NCI-H446 treated with DMSO at 0.1 percent for 48 hours (cell line): ENCODE measurements at places on chromosomes 3 and 15.
A peak's percentile ranks its signal among the peaks of the same experiment; 100 is the strongest.

DNA sequence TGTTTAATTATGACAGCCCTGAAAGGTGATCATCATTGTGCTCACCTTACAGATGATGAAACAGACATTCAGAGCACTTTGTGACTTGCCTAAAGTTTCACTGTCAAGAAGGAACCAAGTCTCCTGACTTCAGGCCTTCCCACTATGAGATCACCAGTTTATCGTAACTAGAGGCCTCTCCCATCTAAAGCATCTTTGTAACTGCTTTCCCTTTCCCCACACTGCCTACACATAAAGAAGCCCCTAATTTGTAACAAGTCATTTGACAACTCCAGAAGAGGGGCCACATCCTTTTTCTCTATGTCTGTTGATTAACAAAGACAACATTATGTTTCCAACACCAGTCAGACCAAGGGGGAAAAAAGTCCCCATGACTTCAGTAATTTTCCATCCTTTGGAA lies 1.1 kb downstream of the KLHL6 start:
- no peak for DNase-seq

GRCh38 chr3:142819179-142819578 lies 69.7 kb downstream of the PCOLCE2 start:
- no peak for DNase-seq

- no peak for DNase-seq
Measured at GRCh38 chr15:71182522-71182921, 67.3 kb downstream of the THSD4 start.

- DNase-seq: no peak
Measured at GRCh38 chr3:76242886-76243753, 457.8 kb upstream of the ZNF717 start.

DNA sequence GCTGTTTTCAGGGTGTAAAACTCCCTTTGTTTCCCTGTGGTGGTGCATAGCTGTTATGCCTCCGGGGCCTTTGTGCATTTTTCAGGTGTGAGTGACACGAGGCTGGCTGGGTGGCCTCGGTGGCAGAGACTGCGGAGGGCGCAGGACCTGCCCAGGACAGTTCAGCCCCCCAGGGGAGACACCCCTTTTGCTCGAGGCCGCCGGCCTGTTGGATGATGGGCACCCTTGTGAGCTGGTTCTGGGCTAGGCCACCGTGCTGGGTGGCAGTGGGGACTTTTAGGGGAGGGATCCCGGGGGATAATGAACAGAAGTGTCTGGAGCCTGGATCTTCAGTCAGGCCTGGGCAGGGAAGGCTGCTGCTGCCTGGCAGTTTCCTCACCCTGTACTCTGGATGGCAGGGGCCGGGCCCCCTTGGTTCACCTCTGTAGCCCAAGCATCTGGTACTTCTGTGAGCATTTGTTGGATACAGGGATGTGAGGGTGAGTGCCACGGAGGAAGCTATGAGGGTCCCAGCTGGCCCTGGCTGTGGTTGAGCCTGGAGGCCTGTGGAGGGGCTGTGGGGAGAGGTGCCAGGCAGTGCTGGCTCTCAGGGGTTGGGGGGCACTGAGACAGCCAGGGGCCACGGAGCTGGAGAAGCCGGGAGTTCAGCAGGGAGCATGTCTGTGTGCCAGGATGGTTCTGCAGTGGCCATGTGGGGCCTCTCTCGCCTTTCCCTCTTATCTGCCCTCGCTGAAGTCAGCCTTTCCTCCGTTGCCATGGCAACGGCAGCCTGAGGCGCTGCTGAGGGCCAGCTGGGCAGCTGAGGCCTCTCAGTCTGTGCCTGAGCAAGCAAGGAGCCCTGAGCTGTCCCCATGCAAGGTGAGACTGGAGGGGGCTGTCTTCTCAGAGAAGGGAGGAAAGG lies 49.0 kb downstream of the KY start:
- DNase-seq: peak; percentile 52

GRCh38 chr3:133300102-133300501 lies 99.8 kb upstream of the BFSP2 start:
- no peak for DNase-seq

GRCh38 chr15:81108427-81108826 lies 25.6 kb upstream of the CFAP161 start:
- no peak for DNase-seq

DNA sequence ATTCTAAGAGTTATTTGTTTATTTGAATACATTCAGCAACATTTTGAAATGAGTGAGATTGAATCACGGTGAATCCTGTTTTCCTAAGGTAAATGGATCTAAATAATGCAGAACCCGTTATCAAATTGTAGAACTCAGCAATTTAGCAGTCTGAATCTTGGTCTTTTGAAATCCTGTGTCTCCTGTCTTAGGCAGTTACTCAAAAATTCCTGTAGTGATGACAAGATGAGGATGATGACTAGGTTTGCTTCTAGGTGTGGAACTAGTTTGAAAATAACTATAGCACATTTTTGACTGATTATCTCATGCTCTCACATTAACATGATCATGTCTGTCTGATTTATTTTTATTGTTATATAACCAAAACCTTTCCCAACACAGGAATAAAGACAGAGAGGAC lies 115.0 kb downstream of the RAP2B start:
- no peak for DNase-seq

DNA sequence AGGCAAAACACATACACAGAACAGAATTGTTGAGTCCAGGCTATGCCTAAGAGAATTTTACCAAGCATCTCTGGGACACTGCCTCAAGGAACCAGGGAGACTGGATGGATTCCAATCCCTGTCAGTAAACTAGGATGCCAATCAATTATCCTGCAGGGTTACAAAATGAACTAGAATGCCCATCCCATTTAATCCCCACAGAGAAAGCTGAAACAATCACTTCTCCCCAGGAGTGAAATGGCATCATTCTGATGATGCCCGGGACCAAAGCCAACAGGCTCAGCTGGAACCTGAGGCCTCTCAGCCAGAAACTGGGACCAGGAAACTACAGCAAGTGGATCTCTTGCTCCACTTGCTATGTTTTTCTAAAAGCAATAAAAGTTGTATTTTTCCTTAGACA lies 130.0 kb upstream of the TJP1 start:
- peak; percentile 71 for DNase-seq

- no peak for DNase-seq
Measured at GRCh38 chr3:4385201-4385600, 81.9 kb downstream of the SUMF1 start.

- no peak for DNase-seq
Measured at GRCh38 chr3:141790171-141790570, 27.0 kb downstream of the GRK7 start.

GRCh38 chr3:27166888-27167287 lies 202.3 kb downstream of the NEK10 start:
- peak; percentile 7 for DNase-seq

DNA sequence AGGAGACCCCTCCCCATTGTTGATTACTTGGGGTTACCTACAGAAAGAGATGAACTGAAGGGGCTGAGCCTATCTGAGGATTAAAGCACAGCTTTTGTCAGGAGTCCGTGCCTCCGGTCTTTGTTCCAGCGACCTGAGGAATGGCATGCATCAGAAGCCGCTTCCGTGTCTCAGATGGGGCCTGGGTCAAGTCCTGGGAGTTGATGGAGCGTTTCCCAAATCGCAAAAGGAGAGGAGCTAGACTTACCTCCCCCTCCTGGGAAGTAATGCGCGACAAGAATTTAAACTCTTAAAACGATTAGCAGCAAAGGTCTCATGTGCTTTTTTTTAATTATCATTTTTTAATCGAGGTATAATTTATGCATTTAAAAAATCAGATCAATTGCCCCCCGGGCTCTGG lies 983 bp upstream of the ALDH1A3 start:
- DNase-seq: no peak

DNA sequence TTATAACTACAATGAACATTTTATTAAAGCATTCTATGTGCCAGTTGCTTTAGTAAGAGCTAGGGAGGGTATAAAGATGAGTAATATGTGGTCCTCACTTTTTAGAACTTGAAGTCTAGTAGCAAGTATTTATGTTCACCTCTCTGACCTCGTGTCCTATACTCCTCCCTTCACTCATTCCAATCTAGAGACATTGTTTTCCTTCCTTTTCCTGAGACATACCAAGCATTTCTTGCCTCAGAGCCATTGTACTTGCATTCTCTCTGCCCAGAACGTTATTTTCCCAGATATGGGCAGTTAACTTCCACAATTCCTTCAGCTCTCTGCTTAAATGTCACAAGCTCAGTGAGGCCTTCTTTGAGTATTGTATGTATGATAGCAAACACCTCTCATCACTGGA lies 408.6 kb downstream of the PDCD6IP start:
- DNase-seq: no peak

GRCh38 chr3:156808025-156808424 lies 18.1 kb upstream of the LEKR1 start:
- DNase-seq: no peak

DNA sequence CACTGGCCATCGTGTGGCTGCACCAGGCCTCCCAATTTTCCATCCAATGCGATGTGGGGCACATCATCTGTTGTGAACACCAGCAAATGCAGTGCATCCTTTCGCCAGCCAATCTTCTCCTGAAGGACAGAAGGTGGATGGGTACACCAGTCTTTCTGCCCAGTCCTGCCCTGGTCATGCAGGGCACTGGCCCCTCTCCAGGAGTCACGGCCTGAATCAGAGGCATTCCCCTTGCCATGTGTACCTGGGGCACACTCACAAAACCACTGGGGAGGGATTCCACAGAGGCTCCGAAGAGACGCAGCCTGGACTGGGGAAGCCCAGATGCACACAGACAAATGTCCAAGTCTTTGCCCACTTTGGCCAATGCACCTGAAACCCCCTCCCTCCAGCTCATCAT lies 65.8 kb downstream of the ITGB5 start:
- no peak for DNase-seq

GRCh38 chr3:49666592-49666991 lies 7.6 kb upstream of the APEH start:
- no peak for DNase-seq

DNA sequence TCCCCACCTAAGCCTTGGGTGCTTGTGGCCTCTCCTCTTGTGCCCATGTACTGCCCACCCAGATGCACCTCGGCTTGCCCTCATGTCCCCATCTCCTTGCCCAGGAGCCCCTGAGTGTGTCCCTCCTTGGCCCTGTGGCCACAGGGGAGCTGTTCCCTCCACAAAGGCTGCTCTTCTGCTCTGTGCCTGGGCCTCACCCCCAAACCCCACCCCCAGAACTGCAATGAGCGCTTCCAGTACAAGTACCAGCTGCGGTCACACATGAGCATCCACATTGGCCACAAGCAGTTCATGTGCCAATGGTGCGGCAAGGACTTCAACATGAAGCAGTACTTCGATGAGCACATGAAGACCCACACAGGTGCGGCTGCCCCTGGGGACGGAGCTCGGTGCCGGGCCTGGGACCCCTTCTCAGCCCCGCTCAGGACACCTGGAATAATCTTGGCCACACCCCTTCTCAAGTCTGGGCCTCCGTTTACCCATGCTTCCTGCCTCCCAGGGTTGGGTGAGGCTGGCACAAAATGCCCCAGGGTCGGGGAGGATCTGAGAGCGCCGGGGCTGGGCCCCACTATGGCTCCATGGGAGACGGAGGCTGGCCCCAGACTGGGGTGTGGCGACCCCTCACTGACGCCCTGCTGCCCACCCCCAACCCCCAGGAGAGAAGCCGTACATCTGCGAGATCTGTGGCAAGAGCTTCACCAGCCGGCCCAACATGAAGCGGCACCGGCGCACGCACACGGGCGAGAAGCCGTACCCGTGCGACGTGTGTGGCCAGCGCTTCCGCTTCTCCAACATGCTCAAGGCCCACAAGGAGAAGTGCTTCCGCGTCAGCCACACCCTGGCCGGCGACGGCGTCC lies 10.3 kb downstream of the ZBTB47 start:
- DNase-seq: no peak

DNA sequence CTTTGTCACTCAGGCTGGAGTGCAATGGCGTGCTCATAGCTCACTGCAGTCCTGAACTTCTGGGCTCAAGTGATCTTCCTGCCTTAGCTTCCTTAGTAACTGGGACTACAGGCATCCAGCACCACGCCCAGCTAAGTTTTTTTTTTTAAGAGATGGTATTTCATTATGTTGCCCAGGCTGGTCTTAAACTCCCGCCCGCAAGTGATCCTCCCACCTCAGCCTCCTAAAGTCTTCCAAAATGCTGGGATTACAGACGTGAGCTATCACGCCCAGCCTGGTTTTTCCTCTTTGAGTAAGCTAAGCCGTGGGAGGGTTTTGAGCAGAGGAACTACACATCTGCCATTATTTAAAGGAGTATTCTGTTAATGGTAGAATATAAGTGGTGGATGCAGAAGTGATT lies 7.4 kb upstream of the LRRFIP2 start:
- no peak for DNase-seq

DNA sequence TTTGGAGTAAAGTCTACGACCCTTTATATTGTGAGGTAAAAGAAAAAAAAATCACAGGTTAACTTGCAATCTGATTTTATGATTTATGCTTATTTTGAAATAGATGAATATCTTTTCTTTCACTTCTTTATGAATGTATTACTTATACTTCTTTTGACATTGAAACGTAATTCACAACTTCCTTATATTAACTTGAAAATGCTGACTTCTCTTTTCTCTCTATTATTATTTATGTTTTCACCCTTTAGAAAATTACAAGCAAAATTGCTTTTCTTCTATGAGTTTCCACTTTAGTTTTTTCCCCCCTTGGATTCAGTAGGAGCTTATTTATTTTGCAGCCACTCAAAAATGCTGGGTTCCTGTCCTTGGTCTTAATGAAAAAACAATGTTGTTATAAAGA lies 25.4 kb downstream of the ACP3 start:
- no peak for DNase-seq

- DNase-seq: no peak
Measured at GRCh38 chr3:183185696-183186095, 23.2 kb upstream of the LAMP3 start.

DNA sequence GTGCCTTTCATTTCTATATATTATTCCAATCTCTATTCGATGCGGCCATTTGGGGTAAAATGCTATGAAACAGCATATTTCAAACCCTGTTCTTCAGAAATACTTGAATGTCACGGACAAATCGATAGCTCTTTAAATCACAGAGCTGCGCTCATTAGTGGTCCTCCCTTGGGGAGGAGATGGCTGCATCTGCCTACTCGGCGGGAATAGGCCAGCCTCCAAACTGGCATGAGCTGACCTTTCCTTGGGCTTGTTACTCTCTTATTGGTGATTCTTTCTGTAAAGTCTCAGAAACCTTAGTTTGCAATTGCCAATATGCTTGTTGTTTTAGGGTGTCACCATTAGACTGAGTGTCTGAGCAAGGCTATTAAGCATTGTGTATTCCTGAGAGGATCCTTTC lies 120.9 kb downstream of the BDH1 start:
- DNase-seq: no peak

DNA sequence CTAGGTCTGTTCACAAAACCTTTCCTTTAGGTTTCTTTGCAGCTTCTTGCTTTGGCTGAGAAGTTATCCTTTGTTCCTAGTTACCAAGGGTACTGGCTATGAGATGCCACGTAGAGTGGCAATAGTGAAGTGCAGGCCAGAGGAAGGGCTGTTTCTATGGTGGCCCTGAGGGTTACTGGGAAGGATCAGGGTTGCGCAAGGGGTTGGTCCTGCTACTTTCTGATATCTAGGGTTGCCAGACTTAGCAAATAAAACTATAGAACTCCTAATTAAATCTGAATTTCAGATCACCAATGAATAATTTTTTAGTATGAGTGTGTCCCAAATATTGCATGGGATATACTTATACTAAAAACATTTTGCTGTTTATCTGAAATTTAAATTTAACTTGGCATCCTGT lies 317.6 kb upstream of the CTDSPL start:
- no peak for DNase-seq

GRCh38 chr3:14391033-14391432 lies 11.4 kb upstream of the SLC6A6 start:
- DNase-seq: peak; percentile 15
